ENCODE measurements at places on chromosomes 6 and 20.

DNA sequence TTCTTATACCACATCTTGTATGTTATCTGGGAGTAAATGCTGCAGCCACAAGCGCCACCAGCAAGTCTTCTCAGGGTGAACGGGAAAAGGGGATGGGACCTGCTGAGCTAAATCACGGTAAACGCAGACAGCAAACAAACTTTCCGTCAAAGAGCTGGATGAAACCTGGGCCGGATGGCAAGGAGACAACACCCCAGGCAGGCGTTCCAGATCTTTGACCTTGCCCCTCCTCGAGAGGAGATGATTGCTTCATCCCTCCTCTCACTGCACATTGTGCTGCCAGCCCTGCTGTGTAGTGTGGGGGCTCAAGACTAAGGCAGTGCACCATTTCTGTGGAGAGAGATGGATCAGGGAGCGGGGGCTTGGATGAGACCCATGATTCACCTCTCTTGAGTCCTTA is 9.8 kb downstream of the RAET1E start:
- DNase-seq: no peak

- DNase-seq: no peak
These were observed 17.6 kb upstream of the TAF4 start for GRCh38 chr20:62083312-62083711.

DNA sequence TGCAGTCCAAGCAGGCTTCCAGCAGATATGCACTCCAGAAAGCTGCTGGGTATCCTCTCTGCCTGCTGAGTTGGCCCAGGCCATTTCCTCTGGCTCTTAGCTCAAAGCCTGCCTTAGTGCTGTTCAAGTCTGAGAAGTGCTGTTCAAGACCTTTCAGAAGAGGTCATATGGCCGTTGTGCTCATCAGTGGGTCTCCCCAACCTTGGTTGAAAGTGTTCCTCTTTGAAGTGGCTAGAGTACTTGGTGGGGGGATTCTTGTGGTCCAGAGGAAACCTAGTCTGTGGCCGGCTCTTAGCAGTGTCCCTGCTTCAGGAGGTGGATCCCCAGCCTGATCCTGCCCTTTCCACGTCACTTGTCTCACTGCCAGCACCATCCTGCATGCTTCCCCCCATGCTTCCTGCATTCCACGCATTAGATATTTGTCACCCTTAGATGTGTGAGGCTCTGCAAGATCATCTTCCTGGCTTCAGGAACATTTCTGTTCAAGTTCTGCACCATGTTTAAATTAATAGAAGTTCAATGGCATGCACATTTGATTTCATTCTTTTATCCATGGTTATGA is 105.0 kb downstream of the FIG4 start:
- no peak for DNase-seq

DNA sequence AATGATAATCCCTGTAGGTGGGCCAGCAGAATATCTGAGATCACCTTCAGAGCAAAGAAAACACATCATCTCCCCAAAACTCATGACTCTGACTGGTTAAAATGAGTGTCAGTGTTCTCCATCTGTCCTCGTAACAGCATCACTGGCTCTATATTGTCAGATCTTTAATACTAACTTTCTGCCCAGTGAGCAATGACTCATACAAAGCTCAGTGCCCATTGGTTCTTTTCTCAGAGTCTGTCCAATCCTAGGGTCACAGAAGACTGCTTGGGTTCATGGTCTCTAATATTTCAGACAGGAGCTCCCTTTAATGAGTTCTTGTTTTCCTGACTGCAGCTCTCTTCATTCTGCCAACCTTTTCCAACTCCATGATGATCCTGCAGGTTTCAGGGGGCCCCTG is 36.4 kb downstream of the HLA-DPB1 start:
- DNase-seq: no peak

GRCh38 chr6:38212579-38212978 is 393.1 kb downstream of the ZFAND3 start:
- no peak for DNase-seq

GRCh38 chr6:110720066-110720465 is 95.2 kb downstream of the CDK19 start:
- DNase-seq: no peak

GRCh38 chr20:46367967-46368901 is 38.2 kb downstream of the ELMO2 start:
- DNase-seq: no peak

DNA sequence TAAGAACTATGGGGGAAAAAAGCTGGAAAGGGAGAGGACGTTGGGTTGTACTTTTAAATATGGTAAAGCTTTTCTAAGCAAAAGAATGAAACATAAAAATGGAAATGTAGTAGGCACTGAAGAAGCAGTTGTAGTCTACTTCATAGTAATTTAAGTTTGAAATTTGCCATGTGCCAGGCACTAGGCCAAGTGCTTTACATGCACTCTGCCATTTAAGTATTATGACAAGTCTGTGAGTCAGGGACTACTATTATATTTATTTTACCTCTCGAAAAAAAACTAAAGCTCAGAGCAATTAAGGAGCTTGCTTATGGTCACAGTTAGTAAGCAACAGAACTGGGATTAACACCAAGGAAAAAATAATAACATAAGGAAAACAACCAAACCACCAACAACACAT is 257.8 kb downstream of the GMDS start:
- DNase-seq: no peak

GRCh38 chr6:129500958-129501739 is 208.8 kb downstream of the ARHGAP18 start:
- peak; percentile 62 for DNase-seq

DNA sequence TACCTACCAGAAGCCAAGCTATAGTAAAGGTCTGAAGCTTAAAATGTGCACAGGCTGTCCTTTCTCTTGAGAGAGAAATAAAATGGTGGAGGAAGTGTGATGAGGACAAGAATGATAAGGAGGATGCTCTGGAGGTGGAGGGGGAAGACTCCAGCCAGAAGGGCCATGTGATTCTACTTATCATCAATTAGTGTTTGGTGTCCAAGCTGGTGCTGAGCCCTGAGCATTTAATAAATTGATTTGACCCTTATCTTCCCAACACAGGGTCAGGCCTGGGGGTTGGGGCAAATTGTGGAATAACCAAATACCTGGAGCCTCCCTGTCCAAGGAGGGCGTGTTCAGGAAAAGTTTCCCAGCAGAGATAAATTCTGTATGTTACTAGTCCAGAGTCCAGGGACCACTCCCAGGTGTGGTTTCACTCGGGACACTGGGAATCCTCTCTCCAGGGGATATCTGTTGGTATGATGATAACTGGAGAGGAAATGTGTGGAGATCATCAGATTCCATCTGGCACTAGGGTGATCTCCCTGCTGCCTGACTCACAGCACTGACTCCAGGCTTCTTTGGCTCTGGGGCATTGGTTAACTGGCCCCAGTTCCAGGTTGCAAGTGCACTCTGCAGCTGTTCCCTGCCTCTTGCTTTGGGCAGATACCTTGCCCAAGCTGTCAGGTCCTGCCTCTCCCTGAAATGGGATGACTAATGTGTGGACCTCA is 3.8 kb upstream of the MYBL2 start:
- DNase-seq: no peak
